ENCODE measurements at places on chromosomes 6 and 20.

DNA sequence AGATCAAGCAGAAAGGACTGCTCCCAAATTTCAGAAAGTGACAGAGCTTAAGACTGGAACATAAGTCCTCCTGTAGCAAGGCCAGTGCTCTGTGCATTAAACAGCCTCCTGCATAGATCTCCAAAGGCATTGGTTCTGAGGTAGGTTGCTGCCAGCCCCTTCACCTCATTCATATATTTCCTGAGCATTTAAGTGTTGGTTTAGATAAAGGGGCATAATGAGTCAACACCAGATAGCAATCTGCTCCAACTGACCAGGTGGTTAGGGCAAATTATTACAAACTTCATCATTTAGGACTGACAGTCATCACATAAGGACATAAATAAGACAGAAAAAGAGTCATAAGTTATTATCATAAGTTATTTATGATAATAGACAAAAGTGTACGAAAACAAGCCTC lies 10.7 kb downstream of the PTPRK start:
- no peak for DNase-seq

GRCh38 chr20:9392892-9393857 lies 121.2 kb upstream of the LAMP5 start:
- DNase-seq: no peak

DNA sequence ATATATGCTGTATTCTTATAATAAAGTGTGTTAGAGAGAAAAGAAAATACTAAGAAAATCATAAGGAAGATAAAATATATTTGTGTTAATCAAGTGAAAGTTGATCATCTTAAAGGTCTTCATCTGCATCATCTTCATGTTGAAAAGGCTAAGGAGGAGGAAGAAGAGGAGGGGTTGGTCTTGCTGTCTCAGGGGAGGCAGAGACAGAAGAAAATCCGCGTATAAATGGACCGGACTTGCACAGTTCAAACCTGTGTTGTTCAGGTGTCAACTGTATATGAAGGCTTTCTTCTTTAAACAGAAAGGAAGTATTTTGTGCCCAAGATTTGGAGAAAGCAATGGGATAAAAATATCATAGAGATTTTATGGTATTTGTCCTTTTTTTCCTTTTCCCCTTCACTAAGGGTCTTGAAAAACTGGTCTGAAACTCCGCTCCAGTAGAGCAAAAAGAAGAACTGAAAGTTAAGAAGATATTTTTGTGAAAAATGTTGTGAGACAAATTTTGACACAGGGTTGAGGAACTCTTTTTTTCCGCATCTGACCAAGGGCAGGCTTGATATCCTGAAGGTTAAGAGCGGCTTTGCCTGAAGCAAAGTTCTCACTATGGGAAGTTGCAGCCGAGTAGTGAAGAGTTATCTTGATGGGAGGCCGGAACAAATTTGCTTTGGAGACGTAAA lies 350.7 kb downstream of the LAMA2 start:
- DNase-seq: no peak

GRCh38 chr6:167452338-167453081 lies 127.6 kb downstream of the TTLL2 start:
- no peak for DNase-seq

DNA sequence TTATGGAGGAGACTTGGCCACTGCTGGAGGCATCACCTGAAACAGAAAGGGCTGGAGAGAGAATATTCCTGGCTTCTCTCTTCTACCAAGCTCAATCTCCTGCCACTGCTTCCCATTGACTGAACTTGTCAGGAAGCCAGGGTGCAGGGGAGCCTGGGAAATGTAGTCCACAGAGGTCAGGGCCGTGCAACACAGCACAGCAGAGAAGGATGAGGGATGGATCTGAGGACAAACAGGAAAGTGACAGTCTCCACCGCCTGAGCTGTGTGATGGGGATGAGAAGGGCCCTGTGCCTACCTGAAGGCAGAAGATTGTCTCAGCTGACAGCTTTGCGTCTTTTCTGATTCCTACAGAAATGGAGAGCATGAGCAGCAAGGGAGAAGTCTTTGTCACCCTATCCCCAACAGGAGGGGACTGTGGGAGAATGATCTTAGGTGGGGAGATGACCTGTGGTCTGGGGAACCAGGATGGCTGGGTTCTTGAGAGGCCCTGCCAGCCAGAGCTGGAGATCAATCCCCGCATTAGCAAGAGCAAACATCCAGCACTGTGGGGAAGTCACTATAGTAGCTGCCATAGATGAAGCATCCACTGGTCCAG lies 114.2 kb downstream of the SNX5 start:
- no peak for DNase-seq

DNA sequence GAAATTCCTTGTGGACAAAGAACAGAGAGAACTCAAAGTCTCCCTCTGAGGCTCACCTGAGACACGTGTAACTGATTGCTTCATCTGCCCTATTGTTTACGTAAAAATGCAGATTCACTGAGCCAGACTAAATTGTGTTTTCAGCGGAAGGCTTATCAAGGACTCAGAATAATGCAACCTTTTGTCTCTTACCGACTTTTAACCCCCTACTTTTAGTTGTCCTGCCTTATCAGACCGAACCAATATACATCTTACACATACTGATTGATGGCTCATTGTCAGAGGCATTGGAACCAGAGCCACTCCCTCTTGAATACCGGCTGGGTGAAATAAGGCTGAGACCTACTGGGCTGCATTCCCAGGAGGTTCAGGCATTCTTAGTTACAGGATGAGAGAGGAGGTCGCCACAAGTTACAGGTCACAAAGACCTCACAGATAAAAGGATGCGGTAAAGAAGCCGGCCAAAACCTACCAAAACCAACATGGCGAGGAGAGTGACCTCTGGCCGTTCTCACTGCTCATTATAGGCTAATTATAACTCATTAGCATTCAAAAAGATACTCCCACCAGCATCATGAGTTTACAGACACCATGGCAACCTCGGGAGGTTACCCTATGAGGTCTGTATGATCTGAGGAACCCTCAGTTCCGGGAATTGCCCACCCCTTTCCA lies 95.5 kb upstream of the ZNF184 start:
- no peak for DNase-seq

DNA sequence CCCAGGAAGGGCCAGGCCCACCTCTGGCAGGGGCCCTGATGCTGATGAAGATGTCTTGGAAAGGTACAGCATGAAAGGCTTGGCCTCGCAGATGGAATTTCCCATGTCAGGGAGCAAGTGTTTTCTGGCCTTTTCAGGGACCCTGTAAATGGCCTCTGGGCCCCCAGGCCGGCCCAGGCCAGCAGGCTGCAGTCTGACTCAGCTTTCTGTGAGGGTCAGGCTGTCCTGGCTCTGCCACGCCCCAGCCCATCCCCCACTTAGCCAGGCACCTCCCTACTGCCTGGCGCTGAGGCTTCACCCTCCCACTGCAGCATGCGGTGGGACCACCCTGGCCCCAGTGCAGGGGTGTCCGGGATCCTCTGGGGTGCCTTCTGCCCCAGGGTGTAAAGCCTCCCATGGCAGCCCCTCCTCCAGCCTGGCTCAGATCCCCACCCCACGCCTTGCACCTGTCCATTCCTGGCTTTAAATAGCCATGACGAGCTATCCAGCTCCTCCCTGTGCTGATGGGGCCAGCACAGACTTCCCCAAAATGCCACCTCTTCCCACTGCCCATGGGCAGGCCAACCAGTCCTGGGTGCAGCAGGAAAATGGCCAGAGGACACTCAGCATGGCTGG lies 35.6 kb upstream of the GATA5 start:
- no peak for DNase-seq

- DNase-seq: no peak
Measured at GRCh38 chr6:81735756-81736380, 16.6 kb downstream of the TENT5A start.

DNA sequence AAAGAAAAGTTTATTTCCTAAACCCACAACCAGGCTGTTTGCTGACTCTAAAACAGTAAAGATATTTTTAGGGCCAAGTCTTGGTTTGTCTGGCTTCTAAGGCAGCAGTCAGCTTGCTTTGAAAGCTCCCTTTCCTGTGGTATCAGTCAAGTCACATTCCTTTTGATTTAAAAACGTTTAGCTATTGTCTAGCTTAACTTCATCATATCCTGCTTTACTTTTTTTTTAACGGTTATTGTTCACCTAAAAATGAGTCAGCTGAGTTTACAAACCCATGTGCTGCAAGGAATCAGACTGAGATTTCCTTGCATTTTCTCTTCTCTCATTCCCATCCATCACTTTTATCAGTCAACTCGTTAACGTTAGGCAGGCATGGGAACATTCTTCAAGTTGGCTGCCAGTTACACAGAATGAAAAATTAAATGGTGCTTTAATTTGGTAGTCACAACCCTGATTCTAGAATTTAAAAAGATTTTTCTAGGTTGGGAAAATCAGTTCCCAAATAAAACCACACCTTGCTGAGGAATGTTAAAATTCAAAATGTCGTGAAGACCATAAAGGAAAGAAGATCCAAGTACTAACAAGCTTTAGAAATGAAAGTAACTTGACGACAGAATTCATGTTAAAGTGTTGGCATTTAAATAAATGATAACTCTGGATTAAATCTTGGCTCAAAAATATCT lies 45.9 kb downstream of the ELOVL5 start:
- no peak for DNase-seq

- no peak for DNase-seq
Measured at GRCh38 chr6:90297867-90298381, 1.3 kb upstream of the BACH2 start.

DNA sequence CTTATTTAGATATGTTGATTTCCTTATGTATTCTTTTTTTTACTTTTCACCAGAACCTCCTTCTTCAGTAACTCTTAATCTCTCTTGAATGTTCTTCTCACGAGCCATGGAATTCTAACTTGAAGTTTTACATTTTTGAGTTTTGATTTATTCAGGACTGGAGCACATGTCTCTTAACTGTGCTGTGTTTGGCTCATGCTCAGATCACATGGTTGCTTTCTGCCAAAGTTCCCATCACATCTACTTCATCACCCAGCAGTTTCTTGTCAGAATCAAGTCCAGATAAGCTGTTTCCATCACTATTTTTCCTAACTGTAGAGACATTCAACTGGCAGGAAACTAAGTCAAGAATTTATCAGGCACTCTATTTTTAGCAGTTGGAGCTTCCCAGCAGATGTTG lies 31.7 kb downstream of the SLC35A1 start:
- no peak for DNase-seq

DNA sequence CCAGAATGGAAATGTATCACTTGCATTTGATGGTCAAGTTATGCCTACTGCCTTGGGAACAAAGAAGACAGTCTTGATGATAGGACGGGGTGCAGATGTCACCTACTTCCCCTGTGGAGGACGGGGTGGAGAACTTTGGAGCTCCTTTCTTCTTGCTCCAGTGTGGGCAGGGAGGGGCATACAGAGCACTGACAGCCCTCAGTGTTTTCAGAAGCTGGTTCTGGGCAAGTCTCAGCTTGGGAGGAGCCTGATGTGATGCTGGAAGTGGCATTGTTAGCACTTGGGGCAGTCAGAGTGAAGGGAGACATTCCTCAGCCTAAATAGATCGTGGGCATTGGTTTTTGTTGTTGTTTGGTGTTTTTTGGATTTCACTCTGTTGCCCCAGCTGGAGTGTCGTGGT lies 59.7 kb downstream of the SYNJ2 start:
- no peak for DNase-seq

GRCh38 chr6:146651482-146651863 lies 52.7 kb downstream of the ADGB start:
- no peak for DNase-seq

- no peak for DNase-seq
Measured at GRCh38 chr6:158328952-158329351, 16.7 kb downstream of the TULP4 start.

DNA sequence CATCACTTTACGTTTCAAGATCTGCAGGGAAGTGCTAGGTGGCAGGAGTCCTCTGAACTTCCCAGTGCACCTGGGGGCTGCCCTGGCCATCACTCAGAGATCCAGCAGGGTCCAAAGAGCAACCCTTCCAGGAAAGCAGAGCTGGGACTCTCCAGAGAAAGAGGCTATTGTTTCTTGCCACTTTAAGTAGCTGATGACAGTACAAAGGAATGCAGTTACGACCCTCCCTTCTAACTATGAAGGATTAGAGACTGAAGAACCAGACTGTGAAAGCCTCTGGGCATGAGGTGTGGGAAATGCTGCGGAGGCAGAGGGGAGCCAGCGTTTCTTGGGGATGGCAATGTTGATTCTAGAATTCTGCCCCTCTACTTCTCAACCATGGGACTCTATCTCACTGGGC lies 189.1 kb upstream of the SUPT3H start:
- no peak for DNase-seq

- no peak for DNase-seq
Measured at GRCh38 chr6:43878127-43878634, 108.2 kb downstream of the VEGFA start.

DNA sequence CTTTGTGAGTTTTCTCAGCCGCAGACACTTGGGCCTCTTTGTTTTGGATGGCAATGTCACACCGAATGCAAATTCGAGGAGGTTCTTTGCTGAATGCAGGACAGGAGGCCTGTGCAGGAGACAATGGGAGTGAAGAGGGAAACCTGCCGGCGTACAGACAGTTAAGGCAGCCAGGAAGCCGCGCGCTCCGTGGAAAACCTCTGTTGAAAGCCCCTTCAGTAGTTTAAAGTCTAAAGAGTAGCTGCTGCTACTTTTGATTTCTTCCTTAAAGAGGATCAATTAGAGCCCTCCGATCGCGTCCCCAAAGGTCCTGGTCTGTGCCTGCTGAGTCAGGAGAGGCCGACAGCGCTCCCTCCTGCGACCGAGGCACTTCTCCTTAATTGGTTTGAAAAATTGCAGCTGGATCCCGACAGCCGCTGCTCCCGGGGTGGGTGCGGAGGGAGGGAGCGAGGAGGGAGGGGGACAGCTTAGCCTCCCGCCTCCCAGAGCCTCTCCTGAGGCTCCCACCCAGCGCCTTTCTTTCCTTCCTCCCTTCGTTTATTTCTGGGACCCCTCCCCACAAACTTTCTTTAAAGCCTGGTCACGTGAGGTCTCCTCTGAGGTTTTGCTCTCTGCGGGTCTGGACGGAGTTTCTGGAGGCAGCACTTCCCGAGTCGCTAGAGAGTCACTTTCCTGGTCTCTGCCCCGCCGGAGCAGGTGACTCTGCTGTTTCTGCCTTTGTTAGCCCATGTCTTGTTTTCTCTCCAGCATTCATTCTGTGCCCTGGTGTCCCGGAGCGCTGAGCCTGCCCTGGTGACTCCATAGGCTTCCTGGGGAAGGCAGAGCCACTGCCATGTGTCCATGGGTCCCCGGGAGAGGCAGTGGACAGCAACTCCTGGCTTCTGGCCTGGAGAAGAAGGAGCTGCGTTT lies 22.3 kb upstream of the RPP40 start:
- no peak for DNase-seq
